NCI-H2081 treated with DMSO at 0.1 percent for 48 hours (cell line): ENCODE measurements at places on chromosomes 6 and 20.
A peak's percentile ranks its signal among the peaks of the same experiment; 100 is the strongest.

DNA sequence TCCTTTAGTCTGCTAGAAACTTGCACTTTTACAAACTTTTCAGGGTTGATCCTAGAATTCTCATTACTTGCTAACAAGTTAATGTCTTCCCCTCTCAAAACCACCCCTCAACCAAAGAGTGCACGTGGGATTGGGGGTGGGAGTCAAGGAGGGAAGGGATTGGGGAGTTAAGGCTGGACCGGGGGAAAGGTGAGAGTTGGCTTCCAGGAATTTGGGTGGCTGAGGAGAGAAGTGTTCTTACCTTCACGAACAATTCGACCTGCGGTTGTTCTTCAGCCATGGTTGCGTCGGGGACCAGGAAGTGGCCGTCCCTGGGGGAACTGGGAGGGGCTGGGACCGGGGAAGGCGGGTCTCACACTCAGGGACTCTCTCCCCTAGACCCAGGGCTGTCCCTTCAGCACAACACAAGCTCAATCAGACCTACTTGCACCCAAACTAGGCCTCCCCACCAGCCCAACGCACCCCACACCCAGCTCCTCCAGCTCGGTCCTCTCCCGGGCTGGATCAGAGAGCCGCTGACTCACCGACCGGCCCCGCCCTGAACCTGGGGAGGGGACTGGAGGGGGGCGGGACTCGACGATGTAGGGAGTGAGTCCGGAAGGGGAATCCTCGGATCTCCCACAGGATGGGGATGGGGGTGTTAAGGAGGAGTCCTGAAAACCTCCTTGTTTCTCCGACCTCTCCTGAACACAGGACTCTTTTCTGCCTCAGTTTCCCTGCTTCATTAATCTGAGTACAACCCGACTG, at the start of gene CLIC1:
Gene CLIC1, minus strand, starts transcription at position 510 of the 747 bp plus-strand sequence. Its CDS starts 230 bp downstream, at position 280.
- no peak for DNase-seq

DNA sequence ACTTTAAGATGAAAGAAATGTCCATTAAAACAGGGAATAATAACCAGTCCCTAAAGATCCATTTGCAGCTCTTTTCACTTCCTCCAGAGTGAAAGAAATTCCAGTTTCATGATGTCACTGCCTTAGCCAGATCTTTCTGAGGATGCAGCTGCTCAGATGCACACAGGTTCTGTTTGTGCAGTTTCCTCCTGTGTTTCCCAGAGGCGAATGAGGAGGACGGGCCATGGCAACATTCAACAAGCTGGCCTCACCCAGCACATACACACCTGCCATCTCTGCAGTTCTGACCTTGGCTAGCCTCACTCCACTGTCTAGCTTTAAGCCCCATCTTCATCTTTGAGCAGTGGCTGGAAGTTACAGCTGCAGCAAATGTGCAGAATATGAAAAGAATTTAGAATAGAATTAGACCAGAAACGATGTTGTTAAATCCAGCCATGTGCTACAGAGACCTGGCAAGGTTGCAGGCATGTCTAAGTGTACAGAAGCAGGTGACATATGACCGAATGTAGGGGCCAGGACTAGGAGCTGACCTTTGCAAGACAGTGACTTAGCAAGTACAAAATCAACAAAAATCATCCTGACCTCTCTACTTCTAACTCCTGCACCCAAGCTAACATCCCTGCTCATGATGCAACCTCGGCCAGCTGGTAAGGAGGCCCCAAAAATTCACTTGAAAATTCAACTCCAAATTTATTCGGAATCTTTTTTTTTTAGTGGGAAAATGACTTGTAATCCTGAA, 35.0 kb downstream of the FAM50B start:
- DNase-seq: no peak

GRCh38 chr6:69584913-69585729, 211.7 kb downstream of the LMBRD1 start:
- DNase-seq: no peak

DNA sequence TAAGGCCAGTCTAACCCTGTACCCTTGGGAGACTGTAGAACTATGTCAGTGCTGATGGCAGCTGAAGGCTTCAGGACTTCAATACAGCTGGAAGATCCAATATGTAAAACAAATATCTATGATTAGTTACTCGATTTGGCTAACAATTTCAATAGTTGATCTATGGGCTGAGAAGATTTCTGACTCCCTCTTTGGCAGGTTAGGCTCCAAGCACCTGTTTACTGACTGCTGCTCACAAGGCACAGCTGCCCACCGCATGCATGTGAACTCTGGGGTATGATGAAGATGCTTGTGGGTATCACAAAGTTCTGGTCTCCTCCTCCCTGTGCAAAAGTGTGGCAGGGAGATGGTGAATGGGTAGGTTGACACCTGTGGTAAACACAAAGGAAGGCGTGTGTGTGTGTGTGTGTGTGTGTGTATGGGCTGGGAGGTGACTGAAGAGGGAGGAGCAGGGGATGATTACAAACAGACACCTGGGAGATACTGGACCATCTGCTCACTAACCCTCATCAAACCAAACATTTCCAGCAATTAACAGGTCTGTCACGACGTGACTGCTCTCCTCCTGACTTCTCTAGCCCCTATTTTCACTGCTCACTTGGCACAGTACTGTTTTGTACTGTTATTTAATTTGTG, 18.1 kb downstream of the ELMO2 start:
- no peak for DNase-seq

DNA sequence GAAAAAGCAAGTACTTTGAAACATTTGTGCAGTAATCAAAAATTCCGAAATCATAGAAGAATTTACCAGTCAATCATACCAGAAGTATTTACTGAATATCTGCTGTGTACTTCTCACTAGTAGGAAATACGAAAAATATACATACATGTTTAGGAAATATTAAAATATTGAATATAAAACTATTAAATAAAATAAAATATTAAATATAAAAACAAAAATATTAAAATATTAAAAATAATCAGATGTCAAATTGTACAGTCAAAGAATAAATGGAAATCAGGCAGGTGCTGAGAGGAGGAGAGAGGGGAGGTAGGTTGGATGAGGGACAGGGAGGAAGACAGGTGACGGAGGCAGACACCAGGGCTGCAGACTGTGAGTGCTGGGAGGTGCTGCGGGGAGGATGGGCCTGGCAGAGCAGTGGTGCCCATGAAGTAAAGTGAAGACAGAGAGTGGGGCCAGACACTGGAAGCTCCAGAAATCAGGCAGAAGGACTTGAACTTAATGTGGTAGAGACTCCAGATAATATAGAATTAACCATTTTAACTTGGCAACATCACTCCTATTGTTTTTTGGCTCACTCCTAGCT, 55.9 kb downstream of the PRKN start:
- DNase-seq: no peak

- no peak for DNase-seq
These were observed 1187.5 kb downstream of the HACE1 start for GRCh38 chr6:103672169-103672568.

DNA sequence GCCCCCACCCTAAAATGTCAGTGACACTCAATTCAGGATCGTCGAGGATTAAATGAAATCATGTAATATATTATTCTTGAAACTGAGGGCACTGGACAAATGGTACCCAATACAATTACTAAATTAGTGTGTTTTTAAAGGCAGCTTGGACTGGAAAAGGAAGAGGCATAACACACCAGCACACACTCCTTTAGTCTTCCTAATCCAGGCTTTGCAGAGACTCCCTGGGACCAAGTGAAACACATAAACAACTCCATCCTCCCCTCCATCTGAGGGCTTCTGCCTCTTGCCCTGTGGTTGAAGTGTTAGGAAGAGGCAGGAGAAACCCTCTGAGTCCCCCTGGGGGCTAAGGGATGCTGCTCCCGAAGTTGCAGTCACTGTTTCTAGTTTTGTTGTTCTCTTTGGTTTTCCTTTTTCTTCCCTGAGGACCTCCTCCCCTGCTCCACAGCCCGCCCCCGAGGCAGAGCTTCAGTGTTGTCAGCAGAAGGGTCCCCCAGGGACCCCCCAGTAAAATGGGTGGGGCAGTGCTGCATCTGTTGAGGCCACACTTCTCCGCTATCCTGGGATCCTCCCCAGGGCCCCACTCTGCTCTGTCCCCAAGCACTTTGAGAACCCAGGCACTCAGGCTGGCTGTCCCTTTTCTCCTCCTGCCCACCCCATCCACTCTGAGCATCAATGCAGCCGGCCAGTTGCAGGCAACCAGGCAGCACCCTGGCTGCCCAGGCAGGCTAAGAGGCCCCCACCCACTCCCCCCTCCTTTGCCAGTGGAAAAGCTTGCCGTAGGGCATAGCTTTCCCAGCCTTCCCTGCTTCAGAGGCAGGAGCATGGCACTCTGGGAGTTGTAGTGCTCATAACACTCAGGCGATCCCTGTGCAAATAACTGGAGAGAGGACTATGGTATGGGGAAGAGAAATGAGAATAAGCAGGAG, 5.9 kb downstream of the TMEM63B start:
- DNase-seq: no peak

DNA sequence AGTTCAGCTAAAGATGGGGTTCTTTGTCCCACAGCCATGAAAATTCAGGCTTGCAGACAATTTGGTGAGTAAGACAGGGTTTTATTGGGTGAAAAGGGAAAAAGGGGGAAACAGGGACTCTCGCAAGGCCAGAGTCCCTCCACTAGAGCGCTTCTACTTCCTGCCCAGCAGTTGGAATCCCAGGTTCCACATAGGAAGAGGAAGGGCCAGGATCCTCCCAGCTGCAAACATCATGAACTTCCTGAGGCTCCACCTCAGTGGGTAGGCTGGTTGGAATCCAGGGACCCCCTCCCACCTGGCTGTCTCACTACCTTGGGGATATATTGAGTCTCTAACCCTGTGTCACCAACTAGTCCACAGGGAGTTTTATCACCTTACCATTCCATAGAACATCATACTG, 39.5 kb upstream of the PRSS16 start:
- no peak for DNase-seq

DNA sequence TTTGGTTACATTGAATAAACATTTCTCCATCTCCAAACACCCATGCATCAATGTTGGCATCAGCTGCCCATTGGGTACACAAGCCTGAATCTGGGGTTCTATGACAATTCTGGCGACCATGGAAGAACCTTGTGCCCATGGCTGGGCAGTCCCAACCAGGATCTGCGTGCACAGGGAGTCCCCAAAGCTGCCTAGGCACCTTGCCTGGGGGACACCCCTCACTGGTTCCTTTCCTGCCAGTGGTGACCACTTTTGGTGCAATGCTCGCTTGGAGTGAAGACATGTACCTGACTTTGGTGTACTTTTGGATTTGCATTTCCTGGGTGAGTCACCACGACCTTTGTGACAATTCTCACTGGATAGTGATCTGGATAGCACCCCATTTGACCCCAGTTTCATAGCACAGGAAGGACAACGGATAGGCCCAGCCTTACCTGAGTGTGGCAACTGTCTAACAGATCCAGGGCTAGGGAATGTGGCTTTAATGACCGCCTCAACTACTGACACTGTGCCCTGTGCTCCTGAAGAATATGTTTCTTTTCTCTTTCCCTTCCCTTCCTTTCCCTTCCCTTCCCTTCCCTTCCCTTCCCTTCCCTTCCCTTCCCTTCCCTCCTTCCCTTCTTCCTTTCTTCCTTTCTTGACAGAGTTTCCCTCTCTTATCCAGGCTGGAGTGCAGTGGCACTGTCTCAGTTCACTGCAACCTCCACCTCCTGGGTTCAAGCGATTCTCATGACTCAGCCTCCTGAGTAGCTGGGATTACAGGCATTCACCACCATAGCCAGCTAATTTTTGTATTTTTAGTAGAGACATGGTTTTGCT, 7.1 kb downstream of the SPINT3 start:
- no peak for DNase-seq

GRCh38 chr20:20491784-20492264, 123.9 kb downstream of the INSM1 start:
- DNase-seq: no peak

- DNase-seq: peak; percentile 91
These were observed 48.9 kb downstream of the NOL4L start for GRCh38 chr20:32535953-32536823.

DNA sequence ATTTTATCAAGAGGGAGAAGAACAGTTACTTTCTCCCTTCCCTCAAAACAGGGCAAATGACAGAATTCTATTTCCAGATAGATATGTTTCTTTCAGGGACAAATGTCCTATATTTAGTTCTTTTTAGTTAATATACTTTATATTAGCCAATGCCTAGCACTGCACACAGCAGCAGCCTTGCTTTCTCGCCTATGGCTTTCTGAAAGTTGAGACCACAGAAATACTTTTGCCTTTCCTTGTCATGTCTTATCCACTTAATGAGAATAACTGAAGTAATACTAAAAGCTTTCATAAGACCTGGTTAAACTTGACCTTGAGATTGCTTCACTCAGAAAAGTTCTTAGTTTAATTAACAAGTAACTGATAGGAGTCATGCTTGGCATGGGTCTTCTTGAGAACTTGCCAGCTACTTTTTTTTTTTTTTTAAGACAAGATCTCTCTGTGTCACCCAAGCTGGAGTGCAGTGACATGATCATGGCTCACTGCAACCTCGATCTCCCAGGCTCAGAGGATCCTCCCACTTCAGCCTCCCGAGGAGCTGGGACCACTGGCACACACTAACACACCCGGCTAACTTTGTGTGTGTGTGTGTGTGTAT, 159.3 kb downstream of the CDKAL1 start:
- DNase-seq: no peak

DNA sequence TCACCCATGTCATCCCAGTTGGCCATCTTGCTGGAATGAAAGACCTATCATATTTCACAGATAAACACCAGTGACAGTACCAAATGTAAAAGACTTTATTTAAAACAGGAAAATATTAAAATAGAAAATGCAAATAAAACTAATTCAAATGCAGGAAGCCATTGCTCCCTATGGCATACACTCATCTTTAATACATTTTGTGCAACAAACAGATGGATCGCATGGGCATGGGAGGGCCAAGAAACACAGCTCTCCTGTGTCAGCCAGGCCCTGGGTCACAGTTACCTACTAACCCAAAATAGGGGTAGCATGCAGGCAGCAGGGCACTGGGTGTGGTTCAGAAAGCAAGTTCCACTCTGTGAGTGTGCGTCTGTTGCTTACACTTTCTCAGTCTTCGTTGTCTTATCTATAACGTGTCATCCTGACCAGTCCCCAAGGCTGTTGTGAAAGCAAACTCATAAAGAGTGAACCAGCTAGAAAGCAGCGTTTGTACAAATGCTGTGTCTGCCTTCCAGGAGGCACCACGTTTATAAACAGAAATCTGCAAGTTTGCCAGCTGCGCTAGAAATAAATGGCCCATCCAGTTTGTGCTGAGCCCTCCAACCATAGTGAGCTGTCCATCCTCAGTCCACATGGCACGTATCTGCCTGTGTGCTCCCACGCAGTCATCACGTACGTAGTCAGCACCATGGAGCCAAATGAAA, 180.5 kb downstream of the SYNDIG1 start:
- DNase-seq: no peak

- DNase-seq: no peak
These were observed 34.4 kb upstream of the ASF1A start for GRCh38 chr6:118859517-118860064.

DNA sequence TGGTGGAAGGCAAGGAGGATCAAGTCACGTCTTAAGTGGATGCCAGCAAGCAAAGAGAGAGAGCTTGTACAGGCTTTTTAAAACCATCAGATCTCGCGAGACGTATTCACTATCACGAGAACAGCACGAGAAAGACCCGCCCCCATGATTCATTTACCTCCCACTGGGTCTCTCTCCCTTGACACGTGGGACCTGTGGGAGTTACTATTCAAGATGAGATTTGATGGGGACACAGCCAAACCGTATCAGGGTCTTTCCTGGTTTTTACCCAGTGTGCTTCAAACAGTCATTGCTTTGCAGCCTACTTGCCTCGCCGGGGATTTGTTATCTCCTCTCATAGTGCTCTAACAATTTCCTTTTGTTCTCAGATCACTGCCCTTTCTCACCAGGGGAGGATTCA, 108.2 kb downstream of the UST start:
- DNase-seq: no peak

- no peak for DNase-seq
These were observed 25.1 kb downstream of the ADRM1 start for GRCh38 chr20:62327726-62328495.

- no peak for DNase-seq
These were observed 20.9 kb upstream of the MCM3 start for GRCh38 chr6:52305411-52305810.
